ENCODE measurements at places on chromosomes 4 and X.

GRCh38 chr4:10762561-10762960 lies 78.0 kb upstream of the CLNK start:
- no peak for DNase-seq

DNA sequence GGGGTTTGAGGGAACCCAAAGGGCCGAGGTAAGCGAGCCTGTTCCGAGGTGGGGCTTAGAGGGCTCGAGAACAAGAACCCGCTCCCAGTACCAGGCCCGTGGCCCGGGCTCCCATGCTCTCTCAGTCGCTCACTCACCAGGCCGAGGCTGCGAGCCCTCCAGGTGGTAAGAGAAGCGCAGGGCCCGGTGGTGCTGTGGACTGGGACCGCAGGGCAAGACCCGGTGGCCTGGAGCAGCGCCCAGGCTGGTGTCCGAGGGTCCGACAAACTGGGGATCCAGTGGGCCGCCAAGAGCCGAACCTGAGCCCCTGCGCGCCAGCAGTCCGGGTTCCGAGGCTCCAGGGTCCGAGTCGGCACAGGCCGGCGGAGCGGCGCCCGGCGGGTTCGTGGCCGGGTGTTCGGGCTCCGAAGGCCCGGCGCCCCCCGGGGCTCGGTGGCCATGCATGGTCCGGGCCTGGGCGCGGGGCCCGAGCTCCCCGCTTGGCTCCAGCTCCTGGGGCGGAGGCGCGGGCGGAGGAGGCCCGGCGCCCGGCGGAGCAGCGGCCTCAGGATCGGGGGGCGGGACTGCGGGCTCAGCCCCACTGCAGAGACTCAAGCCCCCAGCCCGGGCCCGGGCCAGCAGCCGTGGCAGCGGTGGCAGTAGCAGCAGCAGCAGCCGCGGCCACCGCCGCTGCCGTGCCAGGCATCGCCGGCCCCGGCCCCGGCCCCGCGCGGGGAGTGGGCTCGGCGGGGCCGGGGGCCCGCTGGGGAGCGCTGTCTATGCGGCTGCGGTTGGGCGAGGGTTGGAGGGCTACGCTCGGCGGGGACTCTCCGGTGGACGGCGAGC lies 833 bp downstream of the FGD1 start:
- DNase-seq: no peak

DNA sequence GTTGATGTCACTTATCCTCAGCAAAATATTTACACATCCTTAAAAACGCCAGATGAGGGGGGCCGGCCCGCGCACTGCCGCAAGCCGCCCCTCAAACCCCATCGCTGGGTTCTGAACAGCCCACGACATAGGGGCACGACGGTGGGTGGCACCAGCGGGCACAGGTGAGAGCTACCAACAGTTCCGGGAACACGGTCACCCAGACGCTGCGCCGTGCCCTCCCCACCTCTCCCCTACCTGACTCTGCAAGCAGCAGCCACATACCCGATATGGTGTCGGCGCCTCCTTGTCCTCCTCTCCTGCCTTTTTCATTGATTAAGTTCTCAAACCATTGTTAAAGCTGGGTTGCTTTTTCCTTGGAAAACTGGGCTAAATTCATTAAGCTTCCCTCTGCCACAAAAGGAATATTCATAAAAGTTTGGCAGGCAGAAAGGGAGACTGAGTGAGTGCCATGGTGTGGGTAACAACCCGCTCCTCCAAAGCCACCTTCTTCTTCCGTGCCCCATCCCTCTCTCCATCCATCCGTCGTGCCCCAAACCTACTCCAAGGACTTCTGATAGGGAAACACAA lies 1.4 kb downstream of the RAI2 start:
- no peak for DNase-seq

- DNase-seq: no peak
These were observed 168.0 kb downstream of the SOWAHB start for GRCh38 chr4:76729980-76730379.

- no peak for DNase-seq
These were observed 48.7 kb downstream of the CLOCK start for GRCh38 chr4:55498051-55498450.

DNA sequence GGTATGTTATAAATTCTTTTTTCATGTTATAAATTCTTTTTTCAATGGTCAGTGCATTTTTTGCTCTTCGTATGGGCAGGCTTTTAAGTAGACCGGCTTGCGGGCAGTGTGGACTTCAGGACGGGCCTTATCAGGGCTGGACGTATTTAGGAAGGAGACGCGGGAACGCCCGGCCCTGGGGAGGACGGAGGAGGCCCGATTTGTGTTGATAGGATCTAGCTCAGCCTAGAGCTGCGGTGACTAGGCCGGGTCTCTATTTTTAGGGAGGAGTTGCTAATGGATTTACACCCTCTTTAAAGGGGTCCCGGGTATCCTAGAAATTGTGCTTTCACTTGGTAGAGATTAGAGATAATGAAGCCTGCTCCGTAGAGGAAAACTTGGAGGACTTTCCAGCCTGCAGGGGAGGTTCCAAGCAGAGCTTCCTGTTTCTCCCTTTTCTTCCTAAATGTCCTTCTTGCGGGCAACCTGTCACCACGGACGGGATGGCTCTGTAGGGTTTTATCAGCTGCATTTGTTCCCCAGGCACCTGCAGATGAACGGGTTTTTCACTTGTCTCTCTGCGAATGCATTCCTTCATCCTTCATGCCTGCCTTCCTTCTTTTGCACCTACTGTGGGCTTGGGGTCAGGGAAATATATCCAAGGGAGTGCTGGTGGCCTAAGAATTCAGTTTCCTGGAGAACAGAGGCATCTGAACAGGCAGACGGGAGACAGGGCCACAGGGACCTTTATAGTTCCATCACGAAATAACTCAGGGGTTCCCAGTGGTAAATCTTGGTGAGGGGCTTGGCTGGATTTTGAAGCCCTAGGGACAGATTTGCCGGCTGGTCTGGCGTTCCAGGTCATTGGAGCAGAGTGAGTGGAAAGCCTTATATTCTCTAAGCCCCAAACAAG lies 1.4 kb downstream of the CD99 start:
- DNase-seq: peak; percentile 38

DNA sequence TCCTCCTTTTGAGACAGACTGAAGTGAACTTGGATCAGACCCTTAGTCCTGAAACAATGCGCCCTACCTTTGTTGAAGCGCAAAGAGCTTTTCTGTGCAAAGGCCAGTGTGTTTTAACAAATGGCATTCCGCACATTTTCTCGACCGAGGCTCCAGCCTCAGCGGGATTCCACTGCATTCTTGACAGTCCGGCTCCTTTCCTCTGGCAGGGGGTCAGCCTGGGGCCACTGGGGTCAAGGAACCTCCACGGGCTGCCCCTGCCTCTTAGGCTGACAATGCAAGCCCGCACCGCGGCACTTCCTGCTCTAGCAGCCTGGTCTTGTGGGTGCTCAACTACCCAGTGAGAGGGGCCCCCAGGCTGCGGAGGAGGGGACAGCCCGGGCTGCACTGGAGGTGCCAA lies 47.2 kb upstream of the TFDP3 start:
- no peak for DNase-seq

DNA sequence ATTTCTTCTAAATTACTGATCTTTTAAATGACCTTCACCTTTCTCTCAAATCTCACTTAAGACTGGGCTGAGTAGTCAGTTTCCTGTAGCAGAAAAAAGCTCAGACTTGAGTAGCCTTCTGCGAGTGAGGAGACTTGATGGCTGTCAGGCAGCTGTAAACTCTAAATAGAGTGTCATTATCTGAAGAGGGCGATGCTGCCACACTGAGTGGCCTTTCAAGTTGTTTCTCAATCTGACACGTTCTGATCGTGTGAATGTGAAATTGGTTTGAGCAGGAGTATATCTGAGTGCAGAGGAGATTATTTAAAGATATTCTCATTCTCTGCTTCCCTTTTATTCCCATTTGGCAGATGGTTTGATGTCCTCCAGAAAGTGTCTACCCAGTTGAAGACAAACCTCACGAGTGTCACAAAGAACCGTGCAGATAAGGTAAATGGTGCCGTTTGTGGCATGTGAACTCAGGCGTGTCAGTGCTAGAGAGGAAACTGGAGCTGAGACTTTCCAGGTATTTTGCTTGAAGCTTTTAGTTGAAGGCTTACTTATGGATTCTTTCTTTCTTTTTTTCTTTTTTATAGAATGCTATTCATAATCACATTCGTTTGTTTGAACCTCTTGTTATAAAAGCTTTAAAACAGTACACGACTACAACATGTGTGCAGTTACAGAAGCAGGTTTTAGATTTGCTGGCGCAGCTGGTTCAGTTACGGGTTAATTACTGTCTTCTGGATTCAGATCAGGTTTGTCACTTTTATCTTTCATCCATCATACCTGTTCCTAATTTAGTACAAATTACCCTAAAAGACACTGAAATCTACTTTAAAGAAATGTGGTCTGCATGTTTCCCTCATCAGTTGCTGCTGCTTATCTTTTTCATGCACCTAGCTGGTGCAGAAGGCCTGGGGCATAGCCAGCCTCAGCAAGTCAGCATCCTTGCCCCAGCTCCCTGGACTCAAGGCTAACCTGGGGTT lies 74.3 kb upstream of the MSANTD1 start:
- DNase-seq: no peak

GRCh38 chr4:101135371-101136010 lies 211.8 kb downstream of the PPP3CA start:
- DNase-seq: no peak

GRCh38 chr4:12495211-12495610 lies 988.9 kb downstream of the RAB28 start:
- DNase-seq: no peak

DNA sequence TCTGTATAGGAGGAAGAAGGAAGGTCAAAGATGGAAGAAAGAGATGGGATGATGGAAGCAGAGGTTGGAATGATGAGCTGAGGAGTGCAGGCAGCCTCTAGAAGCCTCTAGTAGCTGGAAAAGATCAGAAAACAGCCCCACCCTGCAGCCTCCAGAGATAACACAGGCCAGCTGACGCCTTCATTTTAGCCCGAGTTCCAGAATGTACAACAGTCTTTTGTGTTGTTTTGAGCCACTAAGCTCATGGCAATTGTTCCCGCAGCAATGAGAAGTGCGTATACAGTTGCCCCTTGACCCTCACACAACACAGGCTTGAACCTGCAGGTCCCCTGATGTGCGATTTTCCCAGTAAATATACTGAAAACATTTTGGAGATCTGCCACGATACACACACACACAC lies 72.0 kb downstream of the WFS1 start:
- DNase-seq: no peak

DNA sequence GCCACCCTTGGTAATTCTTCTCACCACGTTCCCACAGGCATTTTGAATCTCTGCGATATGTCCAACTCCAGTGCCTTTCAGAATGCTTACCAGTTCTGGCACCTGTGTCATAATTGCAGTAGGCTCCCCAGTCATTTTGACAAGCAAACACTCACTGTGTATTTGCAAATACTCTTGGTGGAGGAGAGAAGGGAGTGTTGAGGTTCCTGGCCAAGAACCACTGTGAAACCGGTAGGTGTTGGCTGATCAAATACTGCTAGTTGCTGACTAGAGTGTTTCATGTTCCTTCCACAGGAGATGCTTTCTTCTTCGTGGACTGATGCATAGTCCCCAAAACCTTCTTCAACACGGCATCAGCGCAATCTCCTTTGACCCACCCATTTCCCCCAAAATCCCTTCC lies 16.0 kb upstream of the NLGN4X start:
- DNase-seq: no peak

- no peak for DNase-seq
These were observed 55.0 kb downstream of the LNX1 start for GRCh38 chr4:53536328-53536727.

- no peak for DNase-seq
These were observed 19.9 kb downstream of the TMEM164 start for GRCh38 chrX:110022599-110023448.

DNA sequence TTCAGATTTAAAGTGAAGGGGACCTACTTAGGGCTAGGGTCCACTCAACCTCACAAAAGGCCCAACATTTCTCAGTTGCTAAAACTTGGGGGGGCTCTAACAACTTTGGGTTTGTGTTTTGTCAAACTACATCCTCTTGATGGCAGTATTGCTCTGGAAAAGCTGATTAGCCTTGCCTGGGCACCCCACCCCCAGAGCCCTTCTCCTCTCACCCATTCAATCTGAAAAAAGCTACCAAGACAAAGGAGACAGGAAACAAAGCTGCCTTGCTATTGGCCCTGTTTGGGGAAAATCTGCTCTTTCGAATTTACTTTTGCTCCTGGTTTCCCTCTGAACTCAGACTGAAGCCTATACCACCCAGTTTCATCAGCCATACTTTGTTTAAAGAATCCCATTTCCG lies 195.2 kb upstream of the STK26 start:
- peak; percentile 46 for DNase-seq

- no peak for DNase-seq
These were observed 122.5 kb upstream of the TEX13D start for GRCh38 chrX:124209792-124210576.

- no peak for DNase-seq
These were observed 5.0 kb upstream of the RP2 start for GRCh38 chrX:46831765-46832327.

DNA sequence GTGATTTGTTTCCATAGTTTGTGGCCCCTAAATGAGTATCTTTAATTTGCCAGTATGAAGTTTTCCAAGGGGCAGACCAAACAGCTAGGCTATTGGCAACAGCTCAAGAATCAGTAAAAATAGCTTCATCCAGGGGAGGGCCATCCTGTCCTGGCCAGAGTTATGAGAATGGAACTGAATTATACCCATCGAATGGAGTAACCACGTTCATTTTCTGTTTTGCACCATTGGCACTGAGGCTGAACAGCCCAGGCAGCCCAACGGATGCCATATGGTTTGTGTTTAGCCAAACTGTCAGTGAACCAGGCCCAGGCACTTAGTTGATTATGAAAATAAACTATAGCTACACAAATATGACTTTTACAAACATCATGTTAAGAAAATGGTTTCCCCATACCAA lies 17.7 kb upstream of the ASB5 start:
- no peak for DNase-seq

DNA sequence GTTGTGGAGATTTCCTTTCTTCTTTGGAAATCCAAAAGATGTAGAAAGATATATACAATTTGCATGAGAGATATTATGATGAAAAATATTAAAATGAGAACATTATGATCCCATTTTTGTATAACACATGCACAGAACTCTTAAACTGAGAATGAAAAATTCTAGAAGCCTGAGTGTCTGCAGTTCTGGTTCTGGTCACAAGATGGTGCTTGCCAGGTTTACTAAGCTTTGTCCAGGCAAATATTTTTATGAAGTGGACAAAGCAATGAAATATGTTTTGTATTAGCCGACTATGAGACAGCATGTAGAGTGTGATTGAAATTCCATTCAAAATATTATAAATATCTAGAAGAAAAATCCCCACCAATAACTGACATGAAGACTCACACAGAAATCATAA lies 2.2 kb downstream of the PWWP3B start:
- DNase-seq: no peak

GRCh38 chr4:171203425-171203824 lies 609.8 kb upstream of the GALNTL6 start:
- no peak for DNase-seq

GRCh38 chr4:20333141-20333715 lies 81.5 kb downstream of the SLIT2 start:
- no peak for DNase-seq

DNA sequence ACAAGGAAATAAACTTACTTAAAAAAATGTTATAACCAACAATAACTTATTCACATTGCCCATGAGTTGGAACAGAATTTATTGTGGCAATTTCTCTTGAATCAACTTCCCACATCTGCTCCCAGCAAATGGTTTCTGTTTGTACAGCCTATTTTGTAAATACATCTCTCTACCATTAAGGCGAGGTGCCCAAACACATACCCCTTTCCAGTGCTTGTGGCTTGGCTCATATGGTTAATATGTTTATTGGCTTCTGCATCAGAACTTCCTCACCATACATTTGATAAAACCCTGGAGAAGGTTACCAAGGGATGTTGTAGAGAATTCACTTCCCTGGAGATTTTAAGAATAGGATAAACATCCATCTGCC lies 207.1 kb downstream of the SOWAHB start:
- no peak for DNase-seq

GRCh38 chr4:127145006-127145540 lies 487.7 kb upstream of the INTU start:
- DNase-seq: no peak
